Activated T-helper 2 cell treated with anti-CD3 and anti-CD28 coated beads, Interferon-gamma antibody, Interleukin-2, Interleukin-4, amounts not matched to agents 10 μg/mL and 5 μg/mL and 100 μg/mL, durations not matched to agents 14 hours and 24 hours and 36 hours (primary cell): ENCODE measurements at places on chromosomes 7 and 10.

DNA sequence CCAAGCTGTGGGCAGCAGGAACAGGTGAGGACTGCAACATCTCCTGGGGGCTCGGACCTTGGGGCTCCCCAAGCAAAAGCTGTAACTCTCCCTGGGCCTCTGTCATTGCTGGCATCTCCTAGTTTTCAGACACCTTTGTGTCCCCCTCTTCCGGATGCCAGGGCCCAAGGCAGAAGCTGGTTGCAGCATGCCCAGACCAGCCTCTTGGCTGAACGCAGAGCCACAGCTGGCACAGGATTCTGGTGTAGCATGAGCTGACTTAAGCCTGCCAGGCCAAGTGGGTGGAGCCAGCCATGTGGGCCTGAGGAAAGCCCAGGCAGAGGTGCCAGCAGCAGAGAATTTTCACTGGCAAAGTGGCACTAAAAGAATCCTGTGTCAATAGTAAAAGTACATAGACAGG is 43.5 kb downstream of the ZWINT start:
- no peak for DNase-seq

DNA sequence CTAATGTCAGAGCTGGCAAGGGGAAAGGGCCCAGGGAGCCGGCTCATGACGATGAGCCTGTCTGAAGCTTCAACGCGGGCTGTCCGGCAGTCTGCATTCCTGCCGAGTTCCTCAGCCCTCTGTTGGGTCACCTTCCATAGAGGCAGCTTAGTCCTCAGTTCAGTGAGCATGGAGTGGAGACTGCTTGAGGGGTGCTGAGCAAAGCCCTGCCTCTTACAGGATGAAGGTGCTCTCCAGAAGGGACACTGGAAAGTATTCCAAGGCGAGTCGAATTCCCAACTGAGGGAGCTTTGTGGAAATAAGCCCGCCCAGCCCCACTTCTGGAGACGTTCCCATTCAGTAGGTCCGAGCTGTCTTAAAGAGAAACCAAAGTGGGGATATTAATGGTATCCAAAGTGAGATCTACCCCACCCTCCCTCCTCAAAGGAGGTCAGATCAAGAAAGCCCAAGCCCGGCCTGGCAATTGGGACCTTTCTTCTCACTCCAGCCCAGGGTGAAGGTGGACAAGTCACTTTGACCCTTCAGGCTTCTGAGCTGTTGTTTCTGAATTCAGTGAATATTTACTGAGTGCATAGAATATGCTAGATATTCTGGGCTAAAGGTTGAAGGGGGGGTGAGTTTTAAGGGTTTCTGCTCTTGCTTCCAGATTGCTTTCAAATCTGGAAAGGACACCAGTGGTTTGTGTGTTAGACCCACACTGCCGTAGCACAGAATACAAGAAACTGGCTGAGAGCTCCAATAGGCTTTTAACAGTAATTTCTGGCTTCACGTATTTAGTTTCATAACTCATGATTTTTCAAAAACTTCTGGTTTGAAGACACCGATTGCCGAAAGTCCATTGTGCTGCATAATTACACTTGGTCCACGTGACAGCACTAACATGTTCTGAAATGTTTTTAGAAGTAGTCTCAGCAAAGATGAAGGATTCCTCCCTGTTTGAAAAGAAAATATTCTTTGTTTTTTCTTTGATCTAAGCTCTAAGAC is 3.5 kb downstream of the EGFR start:
- DNase-seq = no peak

DNA sequence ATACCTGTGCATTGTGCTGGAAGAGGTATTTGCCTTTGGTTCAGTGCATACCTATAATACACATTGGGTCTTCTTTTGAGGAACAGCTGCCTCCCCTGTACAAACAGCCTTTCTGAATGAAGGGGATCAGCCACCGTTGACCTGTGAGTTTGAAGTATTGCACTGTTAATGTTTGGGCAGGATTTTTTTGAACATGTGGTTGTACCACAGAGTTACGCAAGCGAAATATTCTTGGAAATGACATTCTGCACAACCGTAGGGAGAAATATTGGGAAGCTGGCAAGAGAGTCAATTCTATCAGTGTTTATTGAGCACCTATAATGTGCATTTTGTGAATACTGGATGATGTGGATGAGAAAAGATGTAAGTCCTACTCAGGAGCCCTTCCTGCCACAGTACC is 270.6 kb downstream of the AUTS2 start:
- DNase-seq = no peak

GRCh38 chr7:158401295-158401694 is 186.3 kb downstream of the PTPRN2 start:
- DNase-seq = no peak

DNA sequence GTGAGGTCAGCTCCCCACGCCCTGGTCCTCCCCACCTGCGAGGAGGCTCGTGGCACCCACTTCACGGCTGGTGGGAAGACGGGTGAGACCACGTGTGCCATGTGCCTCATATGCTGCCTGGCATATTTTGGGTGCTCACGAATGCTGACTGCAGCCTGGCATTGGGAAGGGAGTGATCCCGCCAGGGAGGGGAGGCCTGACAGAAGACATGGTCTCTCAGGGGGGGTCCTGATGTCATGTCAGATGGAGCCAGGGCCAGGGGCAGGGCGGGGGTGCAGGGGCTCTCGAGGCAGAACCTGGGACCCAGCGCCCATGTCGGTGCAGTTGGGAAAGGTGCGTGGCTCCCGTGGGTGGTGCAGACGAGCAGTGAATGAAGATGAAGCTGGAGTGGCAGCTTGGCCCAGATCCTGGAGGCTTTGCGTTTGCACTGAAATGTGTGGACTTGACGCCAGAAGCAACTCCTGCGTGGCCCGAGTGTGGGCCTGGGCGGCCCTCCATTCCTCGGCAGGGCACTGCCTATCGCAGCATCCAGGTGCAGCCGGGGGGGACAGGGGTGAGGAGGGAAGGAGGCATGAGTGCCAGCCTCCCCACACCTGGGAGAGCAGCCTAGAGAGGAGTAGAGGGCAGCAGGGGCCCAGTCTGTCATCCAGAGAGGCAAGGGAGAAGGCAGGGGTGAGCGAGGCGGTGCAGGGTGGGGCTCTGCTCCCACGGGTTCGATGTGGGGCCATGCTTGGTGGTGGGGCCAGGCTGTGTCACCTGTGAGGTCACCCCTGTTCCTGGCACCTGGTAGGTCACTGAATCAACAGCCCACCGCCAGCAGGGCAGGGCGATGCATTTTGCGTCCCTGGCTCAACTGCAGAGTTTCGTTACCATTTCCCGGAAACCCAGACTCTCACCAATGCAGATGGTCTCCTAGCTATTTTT is 385.6 kb downstream of the DNAJB6 start:
- DNase-seq = no peak

GRCh38 chr7:98802088-98802780 is 67.6 kb downstream of the TMEM130 start:
- DNase-seq = no peak

DNA sequence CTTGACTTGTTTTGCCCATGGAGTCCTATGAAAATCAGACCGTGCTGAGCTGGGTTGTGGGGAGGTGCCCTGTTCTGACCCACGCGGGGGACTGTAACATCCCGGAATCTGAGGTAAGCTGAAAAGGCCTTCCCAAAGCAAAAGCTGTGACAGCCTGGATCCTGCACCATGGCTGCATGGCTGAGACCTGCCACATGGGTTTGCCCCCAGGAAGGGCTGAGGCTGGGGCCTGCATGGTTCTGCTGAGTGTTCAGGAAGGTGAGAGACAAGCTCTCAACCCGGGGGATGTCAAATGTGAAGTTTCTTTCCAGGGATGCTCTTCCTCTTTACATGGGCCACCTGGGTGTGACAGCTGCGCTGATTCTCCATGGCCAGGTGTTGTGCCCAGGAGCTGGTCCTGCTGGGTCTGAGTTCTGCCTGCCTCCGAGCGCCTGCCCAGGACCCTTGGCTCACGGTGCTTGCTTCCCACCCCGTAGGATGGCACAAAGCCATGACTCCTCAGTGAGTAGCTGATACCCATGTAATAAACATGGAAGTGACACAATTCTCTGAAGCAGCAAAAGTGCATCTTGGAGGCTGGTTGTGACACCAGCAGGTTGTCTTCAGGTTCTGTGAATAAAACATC is 58.3 kb downstream of the VIPR2 start:
- no peak for DNase-seq

- DNase-seq = no peak
Measured at GRCh38 chr10:59143544-59143943, 32.9 kb upstream of the PHYHIPL start.

DNA sequence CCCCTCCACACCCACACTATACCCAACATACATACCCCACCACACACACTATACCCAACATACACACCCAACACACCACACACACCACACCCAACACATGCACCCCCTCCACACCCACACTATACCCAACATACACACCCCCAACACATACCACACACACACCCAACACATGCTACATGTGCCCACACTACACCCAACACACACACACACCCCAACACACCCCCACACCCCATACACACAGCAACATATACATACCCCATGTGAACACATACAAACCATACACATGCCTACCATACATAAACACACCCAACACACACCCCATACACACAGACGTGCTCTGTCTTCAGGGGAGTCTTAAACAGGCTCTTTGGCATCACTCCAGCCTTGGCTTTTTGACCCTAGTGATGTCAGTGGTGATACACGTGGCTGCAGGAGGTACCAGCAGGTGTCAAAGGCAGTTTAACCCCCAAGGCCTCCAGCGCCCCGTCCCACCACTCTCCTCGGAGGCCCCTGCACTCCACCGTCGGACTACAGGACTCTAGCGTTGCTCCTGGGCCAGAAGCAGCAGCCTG is 73.4 kb downstream of the HIPK2 start:
- DNase-seq = no peak

DNA sequence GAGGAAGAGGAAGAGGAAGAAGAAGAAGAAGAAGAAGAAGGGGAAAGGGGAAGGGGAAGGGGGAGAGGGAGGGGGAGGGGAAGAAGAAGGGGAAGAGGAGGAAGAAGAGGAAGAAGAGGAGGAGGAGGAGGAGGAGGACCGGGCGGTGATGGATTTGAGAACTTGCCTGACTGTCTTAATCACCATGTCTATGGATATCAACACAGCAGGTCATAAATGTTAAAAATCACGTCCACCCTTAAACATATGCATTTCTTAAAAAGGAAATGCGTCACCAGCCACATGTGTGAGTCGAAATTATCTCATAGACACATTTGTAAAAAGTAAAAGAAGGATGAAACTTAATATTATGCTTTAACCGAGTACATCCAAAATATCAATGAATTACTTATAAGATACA is 42.1 kb upstream of the INSIG1 start:
- no peak for DNase-seq

GRCh38 chr7:13604178-13604577 is 385.3 kb downstream of the ETV1 start:
- DNase-seq = no peak

- DNase-seq = no peak
Measured at GRCh38 chr7:77975672-77976480, 177.3 kb downstream of the PHTF2 start.
